ENCODE measurements at places on chromosomes 4 and X.

- no peak for DNase-seq
These were observed 95.8 kb upstream of the IL13RA1 start for GRCh38 chrX:118631586-118631985.

DNA sequence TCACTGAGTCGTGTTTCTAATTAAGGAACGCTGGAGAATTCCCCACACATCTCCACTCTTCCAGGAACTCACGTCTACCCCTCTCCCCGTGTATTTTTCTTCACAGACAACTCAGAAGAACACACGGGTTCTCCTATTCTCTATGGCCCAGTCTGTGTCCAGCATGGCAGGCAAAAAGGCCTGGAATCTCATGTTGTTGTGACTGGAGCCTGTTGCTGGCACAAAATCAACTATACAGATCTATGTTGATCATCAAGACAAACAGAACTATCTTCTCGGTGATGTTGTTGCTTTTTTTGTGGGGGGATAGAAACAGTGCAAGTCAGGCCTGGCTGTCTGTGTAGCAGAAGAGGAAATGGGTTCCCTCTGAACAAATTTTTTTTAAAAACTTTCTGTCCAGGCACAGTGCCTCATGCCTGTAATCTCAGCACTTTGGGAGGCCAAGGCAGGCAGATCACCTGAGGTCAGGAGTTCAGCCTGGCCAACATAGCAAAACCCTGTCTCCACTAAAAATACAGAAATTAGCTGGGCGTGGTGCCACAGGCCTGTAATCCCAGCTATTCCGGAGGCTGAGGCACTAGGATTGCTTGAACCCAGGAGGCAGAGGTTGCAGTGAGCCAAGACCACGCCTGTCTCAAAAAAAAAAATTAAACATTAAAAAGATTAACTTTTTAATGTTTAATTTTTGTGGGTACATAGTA lies 50.5 kb upstream of the CBR4 start:
- no peak for DNase-seq

DNA sequence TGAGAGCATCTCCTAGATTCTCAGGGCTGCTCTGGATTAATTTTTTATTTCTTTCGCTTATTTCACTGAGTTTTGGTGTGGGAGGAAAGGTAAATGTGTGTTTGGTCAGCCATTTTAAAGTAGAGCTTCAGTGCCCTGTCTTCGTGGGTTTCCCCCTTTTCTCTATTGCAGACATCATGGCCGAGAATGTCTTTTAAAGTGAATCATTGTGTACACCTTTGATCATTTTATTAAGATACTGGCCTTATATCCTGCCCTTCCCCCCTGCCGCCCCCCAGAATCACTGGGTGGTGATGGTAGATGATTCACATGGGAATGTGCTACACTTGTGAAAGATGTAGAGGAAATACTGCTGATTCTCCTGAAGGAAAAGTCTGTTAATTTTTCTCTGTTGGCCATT lies 23.8 kb downstream of the CDKL5 start:
- DNase-seq = no peak

GRCh38 chr4:185878633-185879032 lies 66.6 kb upstream of the SORBS2 start:
- no peak for DNase-seq

GRCh38 chr4:147340591-147341120 lies 140.2 kb upstream of the EDNRA start:
- no peak for DNase-seq

GRCh38 chr4:144421839-144422565 lies 224.0 kb upstream of the HHIP start:
- DNase-seq = no peak

GRCh38 chr4:139903845-139904244 lies 238.2 kb downstream of the MGST2 start:
- DNase-seq = no peak

GRCh38 chr4:79013756-79014155 lies 74.5 kb upstream of the PAQR3 start:
- DNase-seq = no peak

DNA sequence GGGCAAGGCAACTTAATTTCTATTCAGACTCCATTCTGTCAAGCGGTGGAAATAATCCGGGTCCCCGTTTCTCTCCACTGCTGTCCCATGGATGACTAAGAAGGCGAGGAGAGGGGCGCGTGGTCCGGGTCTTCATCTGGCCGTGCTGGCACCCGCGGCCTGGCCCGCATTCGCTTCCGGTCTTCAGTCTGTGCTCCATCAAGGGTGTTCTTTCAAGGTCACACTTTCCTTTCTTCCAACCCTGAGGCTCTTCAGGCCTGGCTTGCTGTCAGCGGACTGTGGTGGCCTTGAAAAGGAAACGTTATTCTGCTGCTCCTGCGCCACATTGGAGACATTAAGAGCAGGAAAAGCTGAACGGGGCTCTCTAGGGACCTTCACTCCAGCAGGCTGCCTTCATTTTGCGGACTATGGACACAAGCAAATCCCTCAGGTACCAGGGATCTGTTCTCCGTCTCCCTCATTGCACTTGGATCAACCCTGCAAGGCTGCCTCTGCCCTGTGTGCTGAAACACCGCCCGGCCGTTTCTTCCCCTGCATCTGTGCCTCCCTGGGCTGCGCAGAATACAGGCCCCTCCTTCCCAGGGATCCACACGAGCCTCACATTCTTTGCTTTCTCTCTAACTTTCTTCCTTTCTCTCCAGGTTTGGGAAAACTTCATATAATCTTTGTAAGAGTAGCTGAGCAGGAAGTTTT lies 5.7 kb upstream of the SLC25A4 start:
- DNase-seq = no peak

All from AG08395 (cell line).